ENCODE measurements at places on chromosomes 6 and 20. TPM values are rescaled to one million over a fixed set of nuclear protein-coding genes. Genes with fewer than 3 reads are reported as not detected.

DNA sequence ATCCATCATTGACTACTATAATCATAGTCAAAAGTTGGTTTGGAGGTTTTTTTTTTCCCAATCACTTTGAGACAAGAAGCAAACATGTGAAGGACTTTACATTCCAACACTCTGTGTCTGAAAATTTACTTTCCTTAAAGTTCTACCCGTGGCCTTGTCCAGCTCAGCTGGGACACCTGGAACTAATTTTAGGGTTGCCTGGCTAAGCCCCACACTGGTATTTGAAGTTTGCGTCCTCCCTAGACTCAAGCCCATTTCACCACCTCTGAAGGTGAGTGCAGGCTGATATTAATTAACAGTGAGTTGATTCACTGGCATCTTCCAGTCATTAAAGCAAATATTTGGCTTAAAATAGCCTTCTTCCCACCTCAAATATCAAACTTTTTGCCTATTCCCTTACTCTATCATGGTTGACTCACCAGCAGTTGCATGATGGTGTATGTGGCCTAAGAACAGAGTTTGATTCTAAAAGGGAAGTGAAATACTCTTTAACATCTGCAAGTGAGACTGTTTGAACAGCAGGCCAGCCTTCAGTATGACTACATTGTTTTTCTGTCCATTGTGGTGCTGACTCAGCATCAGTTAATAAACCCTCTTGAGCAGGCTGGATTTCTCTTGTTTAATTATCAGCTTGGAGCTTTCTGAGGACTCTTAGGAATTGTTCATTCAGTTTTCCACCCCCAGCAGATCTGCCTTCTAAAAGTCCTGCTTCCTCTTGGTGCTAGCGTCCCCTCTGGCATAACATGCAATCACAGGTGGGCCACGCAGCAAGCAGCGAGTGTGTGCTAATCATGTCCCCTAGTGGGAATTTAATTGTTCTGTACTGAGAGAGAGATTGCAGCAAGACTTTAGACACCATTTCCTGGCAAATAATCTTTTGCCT lies 1.8 kb upstream of the PRDM1 start:
- DNase-seq = no peak

DNA sequence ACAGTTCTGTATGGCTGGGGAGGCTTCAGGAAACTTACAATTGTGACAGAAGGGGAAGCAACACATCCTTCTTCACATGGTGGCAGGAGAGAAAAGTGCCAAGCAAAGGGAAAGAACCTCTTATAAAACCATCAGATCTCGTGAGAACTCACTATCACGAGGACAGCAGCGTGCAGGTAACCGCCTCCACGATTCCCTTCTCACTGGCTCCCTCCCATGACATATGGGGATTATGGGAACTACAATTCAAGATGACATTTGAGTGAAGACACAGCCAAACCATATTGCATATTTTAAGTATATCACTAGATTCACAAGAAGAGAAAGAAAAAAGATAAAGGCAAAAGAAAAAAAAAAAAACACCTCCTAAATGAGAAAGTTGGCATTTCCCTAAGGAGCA lies 431.9 kb upstream of the RGS17 start:
- no peak for DNase-seq

GRCh38 chr6:36946526-36946925 lies 8.0 kb upstream of the PI16 start:
- no peak for DNase-seq

DNA sequence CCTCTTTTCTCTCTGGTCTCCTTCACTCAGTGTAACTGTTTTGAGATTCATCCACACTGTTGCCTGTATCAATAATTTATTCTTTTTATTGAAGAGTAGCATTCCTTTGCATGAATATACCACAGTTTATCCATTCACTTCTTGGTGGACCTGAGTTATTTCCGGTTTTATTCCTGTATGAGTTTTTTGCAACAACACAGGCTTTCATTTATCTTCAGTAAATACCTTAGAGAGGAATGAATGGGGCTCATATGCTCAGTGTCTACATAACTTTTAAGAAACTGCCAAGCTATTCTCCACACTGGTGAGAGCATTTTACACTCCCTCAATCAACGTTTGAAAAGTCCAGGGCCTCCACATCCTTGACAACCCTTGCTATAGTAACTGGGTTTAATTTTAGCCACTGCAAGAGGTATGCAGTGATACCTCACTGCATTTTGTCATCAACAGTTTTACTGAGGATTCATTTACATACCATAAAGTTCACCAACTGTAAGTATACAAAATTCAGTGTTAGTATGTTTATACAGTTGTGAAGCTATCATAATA lies 154.6 kb downstream of the PDE10A start:
- no peak for DNase-seq

Gene SRMS
- 0.52 TPM for total RNA-seq

Gene SAMHD1
- total RNA-seq = 110 TPM

Measured in mucosa of descending colon (tissue), 3 donors.